ENCODE measurements at places on chromosomes 5 and 9. TPM values are rescaled to one million over a fixed set of nuclear protein-coding genes. Genes with fewer than 3 reads are reported as not detected.

Gene OTP
- total RNA-seq = not detected

Gene CCL28
- 23.3 TPM for total RNA-seq

DNA sequence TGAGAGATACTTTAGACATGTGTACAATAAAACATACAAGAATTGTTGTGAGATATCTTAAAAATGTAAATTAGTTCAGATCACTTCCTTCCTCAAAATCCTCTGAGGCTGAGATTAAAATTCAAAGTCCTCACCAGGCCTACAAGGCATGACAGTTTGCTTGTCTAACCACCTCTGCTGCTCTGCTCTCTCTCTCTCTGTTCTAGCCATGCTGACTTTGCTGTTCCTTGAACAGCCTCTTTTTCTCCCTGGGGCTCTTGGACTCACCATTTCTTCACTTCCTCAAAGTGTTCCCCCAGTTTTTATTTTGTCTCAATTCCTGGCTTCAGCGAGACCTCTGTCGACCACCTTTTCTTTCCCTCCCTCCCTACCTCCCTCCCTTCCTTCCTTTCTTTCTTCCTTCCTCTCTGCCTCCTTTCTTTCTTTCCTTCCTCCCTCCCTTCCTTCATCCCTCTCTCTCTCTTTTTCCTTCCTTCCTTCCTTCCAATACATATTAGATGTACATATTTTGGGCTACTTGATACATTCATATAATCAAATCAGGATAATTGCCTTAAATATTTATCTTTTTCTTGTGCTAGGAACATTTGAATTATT lies 27.0 kb downstream of the CATSPER3 start:
- no peaks in the 10 kb centered on the region for H3K4me1 ChIP-seq
- peaks cover 7% of the 10 kb centered on the region for H3K36me3 ChIP-seq
- no peak overlapping the region for H3K4me3 ChIP-seq
- no peak overlapping the region for H3K27ac ChIP-seq
- no peak for DNase-seq
- H3K27me3 ChIP-seq = no peaks in the 10 kb centered on the region

- H3K4me3 ChIP-seq = no peak overlapping the region
- no peaks in the 10 kb centered on the region for H3K4me1 ChIP-seq
- peaks cover 47% of the 10 kb centered on the region for H3K36me3 ChIP-seq
- DNase-seq = no peak
- no peak overlapping the region for H3K27ac ChIP-seq
- no peaks in the 10 kb centered on the region for H3K27me3 ChIP-seq
Observed at GRCh38 chr9:92711146-92711545, 41.2 kb upstream of the IPPK start.

DNA sequence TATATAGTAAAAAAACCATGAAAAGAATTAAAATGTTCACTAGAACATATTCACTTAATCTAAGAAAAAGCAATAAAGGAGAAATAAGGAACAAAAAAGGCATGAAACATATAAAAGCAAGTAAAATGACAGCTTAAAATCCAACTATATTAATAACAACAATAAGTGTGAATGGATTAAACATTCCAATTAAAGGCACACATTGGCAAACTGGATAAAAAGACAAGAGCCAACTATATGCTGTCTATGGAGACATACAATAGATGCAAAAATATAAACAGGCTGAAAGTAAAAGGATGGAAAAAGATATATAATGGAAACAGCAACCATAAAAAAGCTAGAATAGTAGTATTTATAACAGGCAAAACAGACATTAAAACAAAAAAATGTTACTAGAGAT lies 70.1 kb downstream of the AP3B1 start:
- H3K4me3 ChIP-seq = no peak overlapping the region
- H3K27ac ChIP-seq = no peak overlapping the region
- no peaks in the 10 kb centered on the region for H3K4me1 ChIP-seq
- H3K27me3 ChIP-seq = no peaks in the 10 kb centered on the region
- no peak for DNase-seq

- no peaks in the 10 kb centered on the region for H3K36me3 ChIP-seq
- no peak for DNase-seq
- no peak overlapping the region for H3K4me3 ChIP-seq
Observed at GRCh38 chr5:74938250-74938933, 72.2 kb upstream of the FAM169A start.

GRCh38 chr9:106286249-106286648 lies 576.7 kb upstream of the ZNF462 start:
- no peak overlapping the region for H3K4me3 ChIP-seq
- H3K27me3 ChIP-seq = no peaks in the 10 kb centered on the region
- H3K36me3 ChIP-seq = no peaks in the 10 kb centered on the region

- H3K36me3 ChIP-seq = no peaks in the 10 kb centered on the region
- no peaks in the 10 kb centered on the region for H3K27me3 ChIP-seq
- no peak overlapping the region for H3K4me3 ChIP-seq
- H3K27ac ChIP-seq = no peak overlapping the region
- no peak for DNase-seq
Observed at GRCh38 chr5:143271431-143271830, 132.1 kb downstream of the NR3C1 start.

Gene SEMA5A
- total RNA-seq = 20.4 TPM

DNA sequence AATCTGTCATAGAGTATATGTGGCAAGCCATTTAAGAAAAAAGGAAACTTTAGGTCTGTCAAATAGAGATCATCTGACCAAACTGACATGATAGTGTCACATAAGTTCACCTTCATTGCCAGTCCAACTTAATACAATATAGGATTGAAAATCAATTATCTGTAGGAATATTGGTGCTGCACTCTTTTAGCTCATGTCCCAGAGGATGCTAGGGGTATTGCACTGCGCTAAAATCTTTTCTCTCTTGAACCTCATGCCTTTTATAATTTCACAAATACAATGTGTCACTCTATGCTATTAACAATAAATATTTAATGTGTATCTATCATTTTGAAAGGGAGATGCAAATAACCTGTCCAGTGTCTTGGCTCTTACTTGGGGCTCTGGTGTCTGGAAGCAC lies 72.4 kb upstream of the FAM120A start:
- no peaks in the 10 kb centered on the region for H3K27me3 ChIP-seq
- H3K36me3 ChIP-seq = no peaks in the 10 kb centered on the region
- H3K4me1 ChIP-seq = no peaks in the 10 kb centered on the region
- no peak overlapping the region for H3K4me3 ChIP-seq

Gene HTR1A
- total RNA-seq = not detected

Gene AGPAT2
- total RNA-seq = 57.3 TPM

DNA sequence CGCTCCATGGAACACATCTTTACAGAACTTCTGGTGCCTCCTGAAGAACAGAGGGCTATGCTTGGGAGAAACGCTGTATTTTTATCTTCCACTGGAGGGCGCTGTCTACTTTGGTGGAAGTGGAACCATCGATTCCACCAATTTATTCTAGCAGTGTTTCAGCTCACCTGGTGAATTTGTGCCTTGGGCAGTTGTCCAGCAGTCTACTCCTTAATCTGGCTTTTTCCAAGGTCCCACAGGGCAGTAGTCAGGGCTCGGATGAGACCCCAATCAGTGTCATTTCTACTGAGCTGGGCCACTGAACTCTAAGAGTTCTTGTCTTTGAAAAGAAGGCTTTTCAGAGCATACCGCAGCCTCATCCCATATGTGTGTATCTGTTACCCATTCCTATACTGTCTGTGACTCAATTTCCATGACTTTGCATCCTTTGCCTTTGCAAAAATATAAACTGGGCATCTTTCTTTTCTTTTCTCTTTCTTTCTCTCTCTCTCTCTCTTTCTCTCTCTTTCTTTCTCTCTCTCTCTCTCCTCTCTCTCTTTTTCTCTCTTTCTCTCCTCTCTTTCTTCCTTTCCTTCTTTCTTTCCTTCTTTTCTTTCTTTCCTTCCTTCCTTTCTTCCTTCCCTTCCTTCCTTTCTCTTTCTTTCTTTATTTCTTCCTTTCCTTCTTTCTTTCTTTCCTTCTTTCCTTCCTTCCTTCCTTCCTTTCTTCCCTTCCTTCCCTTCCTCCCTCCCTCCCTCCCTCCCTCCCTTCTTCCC lies 138.4 kb upstream of the ZNF618 start:
- peaks cover 12% of the 10 kb centered on the region for H3K27me3 ChIP-seq
- H3K4me1 ChIP-seq = no peaks in the 10 kb centered on the region
- peak; percentile 85 for DNase-seq
- no peaks in the 10 kb centered on the region for H3K36me3 ChIP-seq
- H3K27ac ChIP-seq = no peak overlapping the region
- H3K4me3 ChIP-seq = no peak overlapping the region

DNA sequence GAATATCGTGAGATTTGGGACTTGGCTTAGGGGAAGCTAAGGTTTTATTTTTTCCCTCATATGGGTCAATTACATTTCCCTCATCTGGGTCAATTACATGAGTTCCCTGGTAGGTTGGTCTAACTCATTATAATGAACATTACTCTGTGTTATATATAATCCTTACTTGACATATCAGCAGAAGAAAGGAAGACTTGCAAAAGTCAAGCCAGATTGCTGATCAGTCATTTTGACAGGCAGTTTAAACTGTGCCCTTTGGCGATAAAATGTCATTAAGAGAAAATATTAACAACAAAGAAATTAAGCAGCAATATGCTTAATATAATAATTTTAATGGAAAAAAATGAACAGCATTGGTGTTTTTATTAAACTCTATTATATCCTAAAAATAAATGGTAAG lies 23.1 kb upstream of the TRPM3 start:
- H3K36me3 ChIP-seq = no peaks in the 10 kb centered on the region
- no peaks in the 10 kb centered on the region for H3K27me3 ChIP-seq
- no peak overlapping the region for H3K4me3 ChIP-seq

Gene LIFR
- 75.1 TPM for total RNA-seq

Gene RETREG1
- total RNA-seq = 26.8 TPM

DNA sequence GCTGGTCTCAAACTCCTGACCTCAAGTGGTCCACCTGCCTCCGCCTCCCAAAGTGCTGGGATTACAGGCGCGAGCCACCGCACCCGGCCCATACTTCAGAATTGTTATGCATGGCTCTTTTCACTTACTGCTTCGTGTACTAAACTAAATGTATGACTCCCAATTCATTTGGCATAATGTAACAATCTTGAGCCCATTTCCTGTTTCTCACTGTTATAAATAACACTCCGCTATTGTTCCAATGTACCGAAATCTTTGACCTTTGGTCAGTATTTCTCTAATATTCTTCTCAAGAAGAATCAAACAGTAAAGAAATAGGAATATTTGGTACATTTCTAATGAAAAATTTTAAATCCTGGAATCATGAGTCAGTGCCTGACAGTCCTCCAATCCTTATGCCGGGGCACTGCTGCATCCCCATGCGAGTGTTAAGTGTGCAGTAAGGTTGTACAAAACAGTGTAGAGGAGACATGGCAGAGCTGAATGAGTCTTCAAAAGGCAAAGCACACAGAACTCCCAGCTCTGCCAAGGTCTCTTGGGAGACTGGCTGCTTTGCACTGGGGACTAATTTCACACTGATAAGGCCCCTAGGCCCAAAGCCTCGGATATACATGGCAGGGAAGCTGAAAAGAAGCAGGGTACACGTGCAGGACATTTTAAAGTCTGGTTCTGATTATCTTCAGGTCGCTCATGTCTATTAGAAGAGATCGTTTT lies 58.4 kb downstream of the HABP4 start:
- H3K36me3 ChIP-seq = peaks cover 65% of the 10 kb centered on the region
- peaks cover under 1% of the 10 kb centered on the region for H3K4me1 ChIP-seq
- H3K4me3 ChIP-seq = no peak overlapping the region
- H3K27me3 ChIP-seq = no peaks in the 10 kb centered on the region
- no peak for DNase-seq

GRCh38 chr9:120869726-120870125 lies 7.3 kb downstream of the PHF19 start:
- no peak overlapping the region for H3K4me3 ChIP-seq
- H3K4me1 ChIP-seq = peaks cover 13% of the 10 kb centered on the region
- peaks cover 22% of the 10 kb centered on the region for H3K36me3 ChIP-seq
- DNase-seq = no peak
- no peaks in the 10 kb centered on the region for H3K27me3 ChIP-seq

DNA sequence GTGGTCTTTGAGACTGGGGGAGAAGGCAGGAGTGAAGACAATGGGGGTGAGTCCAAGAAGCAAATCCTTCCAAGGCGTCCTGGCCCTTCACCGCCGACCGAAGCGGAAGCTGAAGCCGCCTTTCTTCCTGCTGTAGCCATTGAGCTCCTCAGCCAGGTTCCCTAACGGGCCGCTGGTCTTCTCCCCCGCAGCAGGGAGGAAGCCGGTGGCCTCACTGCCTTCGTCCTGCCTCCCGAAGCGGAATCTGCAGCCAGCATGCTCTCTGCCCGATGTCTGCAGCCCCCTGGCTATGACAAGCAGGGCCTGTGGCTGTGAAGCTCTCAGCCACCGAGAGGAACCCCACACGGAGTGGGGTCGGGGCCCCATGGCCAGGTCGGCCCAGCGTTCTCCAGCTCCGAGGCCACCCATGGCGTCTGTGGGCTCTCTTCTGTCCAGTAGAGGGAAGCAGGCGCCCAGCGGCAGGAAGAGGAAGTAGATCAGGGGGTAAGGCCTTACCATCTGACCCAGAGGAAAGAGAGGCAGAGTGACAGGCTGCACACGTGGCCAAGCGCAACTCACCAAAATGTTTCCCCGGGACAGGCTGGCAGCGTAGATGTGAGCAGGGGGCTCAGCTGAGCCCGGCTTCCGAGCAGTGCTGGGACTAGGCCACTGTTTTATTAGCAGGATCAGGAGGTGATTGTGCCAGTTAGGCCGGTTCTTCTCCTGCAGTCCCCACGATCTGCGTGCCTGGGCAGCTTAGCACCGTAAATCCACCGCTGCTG lies 3.1 kb downstream of the QRFP start:
- no peak overlapping the region for H3K4me3 ChIP-seq
- H3K36me3 ChIP-seq = peaks cover 51% of the 10 kb centered on the region
- peak; percentile 49 for DNase-seq
- H3K27me3 ChIP-seq = no peaks in the 10 kb centered on the region
- no peak overlapping the region for H3K27ac ChIP-seq

DNA sequence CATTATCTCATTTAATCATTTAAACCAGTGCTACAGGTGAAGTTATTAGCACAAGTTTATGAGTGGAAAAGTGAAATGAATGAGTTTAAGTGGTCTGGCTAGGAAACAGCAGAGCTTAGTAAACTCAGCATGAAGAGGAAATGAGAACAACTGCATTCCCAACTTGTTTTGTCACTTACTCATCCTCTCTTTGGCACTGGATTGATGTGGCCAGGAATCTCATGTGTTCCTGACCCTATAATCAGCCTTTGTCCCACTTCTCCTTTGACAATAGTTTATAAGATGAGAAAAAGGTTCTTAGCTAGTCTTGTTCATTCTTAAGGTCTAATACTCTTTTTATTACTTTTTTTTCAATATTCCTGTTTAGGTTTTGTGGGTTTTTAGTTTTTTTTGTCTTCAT lies 559.2 kb upstream of the TLE4 start:
- H3K36me3 ChIP-seq = no peaks in the 10 kb centered on the region
- H3K4me1 ChIP-seq = no peaks in the 10 kb centered on the region

All from stomach (tissue), 19 donors.